ENCODE measurements at places on chromosomes 2 and 18.

DNA sequence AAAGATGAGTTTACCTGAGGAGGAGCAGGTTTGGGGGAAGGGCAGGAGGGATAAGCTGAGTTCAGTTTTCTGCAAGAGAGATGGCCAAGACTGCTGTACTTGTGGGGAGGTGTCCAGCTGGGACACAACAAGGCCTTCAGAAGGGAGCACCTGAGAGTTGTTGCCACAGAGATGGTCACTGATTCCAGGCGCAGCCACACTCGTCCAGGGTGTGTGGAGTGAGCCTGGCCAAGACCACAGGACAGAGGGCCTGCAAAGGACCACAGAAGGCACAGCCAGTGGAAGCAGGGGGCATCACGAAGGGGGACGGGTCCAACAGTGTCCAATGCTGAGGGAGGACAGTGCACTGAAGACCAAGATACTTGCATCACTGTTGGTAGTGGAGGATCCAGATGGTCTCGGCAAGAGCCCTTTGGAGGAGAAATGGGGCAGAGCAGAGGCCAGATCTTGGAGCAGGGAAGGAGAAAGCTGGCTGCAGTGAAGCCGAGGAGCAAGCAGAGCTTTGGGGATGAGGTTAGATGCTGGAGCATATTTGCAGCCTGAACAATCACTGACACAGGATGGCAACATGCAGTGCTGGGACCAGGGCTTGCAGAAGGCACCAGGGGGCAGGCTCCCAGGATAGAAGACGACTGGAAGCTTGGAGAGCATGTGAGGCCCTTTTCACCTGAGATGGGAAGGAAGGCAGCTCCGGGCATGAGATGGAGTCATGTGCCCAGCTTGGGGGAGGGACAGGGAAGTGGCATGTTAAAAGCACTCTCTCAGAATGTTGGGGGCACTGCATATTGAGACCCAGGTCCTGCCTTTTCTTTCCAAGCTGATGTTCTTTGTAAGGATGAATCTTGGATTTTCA, 214.0 kb downstream of the CYP26B1 start:
- no peak for DNase-seq

GRCh38 chr18:55354795-55355194, 233.2 kb downstream of the TCF4 start:
- no peak for DNase-seq

GRCh38 chr2:26850505-26850904, 2.6 kb downstream of the DPYSL5 start:
- DNase-seq: no peak

GRCh38 chr2:150697596-150697995, 210.1 kb upstream of the RND3 start:
- DNase-seq: no peak

- no peak for DNase-seq
Measured at GRCh38 chr2:9552219-9553178, 3.1 kb downstream of the ADAM17 start.

GRCh38 chr2:142188562-142188961, 57.7 kb upstream of the LRP1B start:
- DNase-seq: no peak

- DNase-seq: no peak
Measured at GRCh38 chr18:48073211-48073930, 142.9 kb upstream of the SMAD2 start.

- no peak for DNase-seq
Measured at GRCh38 chr2:12178289-12179080, 432.1 kb downstream of the LPIN1 start.

- DNase-seq: no peak
Measured at GRCh38 chr2:108586116-108586515, 51.8 kb downstream of the LIMS1 start.

- no peak for DNase-seq
Measured at GRCh38 chr2:218271487-218271797, 1.1 kb downstream of the PNKD start.

DNA sequence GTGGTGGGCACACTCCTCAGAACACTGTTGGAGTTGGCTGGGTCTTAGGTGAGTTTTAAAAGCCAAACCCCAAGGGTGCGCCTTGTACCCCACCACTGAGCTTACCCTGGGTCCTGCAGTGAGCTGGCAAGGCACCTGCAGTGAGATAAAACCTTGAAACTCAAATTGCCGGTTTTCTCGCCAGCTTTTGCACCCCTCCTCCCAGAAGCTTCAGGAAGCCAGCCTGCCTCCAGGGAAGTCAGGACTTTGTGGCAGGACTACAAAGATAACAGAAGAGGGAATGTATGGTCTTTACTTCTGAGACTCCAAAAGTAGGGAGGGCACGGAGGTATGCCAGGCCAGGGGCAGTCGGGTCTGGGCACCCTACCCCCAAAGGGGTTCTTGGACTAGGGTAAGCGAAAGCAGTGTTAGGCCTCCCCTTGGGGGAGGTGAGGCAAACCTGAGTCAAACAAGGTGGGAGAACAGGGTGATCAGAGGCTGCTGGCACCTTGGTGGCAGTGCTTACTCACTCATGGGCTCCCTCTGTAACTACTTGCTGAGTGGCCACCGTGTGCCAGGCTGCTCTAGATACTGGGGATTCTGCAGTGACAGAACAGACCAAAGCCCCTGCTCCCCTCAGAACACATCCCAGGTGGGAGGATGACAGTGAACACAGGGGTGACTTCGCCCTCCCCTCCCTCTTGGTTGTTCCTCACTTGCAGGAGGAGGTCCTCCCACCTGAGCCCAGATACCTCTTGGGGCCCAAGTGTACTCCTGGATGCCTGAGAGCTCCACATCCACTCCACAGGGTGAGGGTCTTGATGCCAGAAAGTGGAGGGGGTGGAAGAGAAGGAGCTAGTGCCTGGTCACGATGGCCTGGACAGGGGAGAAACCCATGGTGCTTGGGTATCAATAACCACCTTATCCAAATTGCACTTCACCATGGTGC, 69.3 kb upstream of the RGPD5 start:
- DNase-seq: no peak

DNA sequence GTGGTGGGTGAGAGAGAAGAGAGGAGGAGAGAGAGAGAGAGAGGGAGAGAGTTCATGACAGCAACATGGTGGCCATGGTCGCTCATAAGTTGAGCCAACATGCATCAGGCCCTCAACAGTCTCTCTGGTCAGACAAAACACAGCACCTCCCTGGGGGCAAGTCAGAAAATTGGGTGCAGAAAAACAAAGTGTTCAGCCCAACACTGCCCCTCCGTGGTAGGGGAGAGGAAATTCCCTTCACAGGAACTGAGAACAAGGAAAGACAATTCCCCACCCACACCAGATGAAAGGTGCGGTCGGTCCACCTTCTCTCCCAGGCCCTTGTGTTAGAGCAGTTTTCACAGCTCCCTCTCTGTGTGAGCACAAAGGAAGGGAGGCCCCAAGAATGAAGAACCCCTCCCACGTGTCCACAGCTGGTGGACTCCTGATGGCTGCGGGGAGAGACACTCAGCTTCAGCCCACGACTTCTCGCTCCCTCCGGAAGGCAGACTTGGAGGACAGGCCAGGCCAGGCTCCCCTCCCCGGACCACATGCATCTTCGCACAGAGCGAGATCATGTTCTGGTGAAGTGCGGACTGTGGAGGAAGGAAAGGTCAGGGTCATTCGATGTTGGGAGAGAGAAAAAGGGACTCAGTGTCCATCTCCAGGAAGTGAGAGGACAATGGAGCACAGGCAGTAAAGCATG, 181.7 kb downstream of the ANAPC1 start:
- no peak for DNase-seq

DNA sequence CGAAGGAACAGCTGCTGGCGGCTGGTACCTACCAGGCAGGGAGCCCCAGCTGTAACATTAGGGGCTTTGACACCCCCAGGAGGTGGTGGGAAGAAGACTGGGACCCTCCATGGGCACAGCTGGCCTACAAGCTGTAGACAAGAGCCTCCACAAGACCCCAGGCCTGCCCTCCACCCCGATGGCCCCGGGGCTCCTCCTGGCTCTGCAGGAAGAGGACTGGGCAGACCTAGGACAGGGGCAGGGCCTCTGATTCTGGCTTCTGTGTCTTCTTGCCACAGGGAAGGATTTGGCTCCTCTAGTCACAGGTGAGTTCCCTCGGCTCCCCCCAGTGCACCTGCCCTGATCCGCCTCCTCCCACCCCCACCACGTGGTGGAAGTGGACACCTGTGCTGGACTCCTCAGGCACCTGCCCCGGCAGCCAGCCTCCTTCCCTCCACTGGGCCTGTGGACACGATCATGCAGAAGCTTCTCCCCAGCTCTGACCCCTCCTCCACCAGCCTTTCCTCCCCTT, 53.4 kb upstream of the ODC1 start:
- DNase-seq: no peak

- DNase-seq: no peak
Measured at GRCh38 chr2:114008720-114009119, 118.8 kb downstream of the ACTR3 start.

DNA sequence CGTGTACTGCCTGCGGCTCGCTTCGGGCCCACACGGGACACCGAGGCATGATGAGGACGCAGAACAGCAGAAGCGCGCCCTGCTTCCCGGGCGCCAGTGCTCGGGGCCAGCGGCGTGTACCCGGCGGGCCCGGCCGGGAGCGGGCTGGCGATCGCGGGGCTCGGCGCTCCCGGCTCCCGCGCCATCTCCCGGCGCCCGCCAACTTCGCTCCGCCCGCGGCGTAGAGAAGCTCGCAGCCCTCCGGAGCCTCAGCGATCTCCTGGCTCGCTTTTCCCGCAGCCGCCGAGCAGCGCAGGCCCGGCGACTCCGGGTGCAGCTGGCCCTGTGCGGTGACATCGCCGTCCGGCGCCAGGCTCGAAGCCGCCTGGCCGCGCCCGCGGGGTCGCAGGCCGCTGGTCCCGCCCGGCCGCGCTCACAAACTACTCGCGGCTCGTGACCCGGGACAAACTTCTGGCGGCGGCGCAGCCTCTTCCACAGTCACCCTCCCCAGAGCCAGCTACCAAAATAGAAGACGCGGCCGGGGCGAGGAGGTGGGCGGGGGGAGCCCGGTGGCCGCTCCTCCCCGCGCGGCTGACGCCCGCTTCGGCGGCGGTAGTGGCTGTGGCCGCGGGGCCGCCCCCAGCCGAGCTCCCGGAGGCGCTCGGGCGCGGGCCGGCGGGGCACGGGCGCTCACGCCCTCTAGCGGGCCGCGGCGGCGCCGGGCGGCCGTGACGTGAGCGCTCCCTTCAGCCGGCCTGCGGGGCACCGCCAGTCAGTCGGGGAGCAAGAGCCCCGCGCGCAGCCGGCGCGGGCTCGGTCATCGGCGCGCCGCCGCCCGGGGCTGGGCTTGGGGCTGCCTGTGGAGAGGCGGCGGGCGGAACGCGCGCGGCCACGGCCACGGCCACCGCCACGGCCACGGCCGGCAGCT, at the start of gene PTPRM:
Gene PTPRM (plus strand): TSS at position 750 of the 907 bp plus-strand sequence. CDS start 503 bp downstream, outside the sequence.
- DNase-seq: no peak

- DNase-seq: no peak
Measured at GRCh38 chr2:58870704-58871103, 629.6 kb upstream of the FANCL start.

DNA sequence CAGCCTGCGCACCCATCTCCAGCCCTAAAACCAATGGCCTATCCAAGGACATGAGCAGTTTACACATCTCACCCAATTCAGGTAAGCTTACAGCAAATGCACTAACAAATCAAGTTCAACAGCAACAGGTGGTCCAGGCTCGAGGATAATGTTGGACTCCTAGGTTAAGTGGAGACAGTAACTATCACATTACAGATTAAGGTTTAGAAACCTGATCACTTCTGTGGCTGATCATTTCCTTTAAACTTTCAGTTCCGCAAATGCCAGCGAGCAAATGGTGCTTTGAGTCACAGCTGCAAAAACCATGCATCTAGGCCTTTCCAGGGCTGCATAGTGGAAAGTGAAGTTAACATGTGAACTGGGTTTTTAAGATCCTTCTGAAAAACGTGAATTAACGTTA, 259.4 kb downstream of the GBX2 start:
- DNase-seq: no peak

DNA sequence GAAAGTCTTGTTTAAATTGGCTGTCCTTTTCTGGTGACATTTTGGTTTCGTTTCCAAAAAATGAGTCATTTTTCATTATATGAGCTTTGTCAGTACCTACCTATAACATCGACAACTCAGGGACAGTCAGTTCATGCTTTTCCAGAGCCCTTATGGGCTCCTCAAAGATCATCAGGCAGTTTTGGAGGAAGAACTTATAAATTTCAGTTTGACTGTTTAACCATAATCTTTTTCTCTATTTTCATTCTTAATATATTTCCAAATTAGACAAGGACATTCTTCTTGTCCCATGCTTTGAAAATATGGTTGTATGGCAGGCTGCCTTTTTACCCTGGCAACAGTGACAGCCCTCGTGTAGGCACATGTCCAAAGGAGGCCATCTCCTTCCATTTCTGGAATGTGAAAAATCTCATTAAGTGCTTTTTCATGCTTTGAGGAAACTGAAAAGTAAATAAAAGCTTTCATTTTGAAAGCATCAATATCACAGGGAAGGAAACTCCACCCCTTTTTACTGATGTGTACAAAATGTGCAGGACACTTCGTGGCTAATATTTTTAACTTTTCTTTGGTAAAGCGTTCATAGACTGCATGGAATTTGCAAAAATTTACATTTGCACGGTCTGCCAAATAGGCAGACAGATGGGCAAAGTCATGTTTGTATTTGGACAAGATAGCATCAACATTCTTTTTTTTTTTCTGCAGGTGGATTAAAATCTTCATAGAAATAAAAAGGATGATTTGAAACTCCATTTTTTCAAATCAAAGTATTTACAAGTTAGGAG, 7.2 kb upstream of the PROC start:
- DNase-seq: no peak

GRCh38 chr2:178386986-178387597, 63.9 kb downstream of the PRKRA start:
- DNase-seq: no peak

DNA sequence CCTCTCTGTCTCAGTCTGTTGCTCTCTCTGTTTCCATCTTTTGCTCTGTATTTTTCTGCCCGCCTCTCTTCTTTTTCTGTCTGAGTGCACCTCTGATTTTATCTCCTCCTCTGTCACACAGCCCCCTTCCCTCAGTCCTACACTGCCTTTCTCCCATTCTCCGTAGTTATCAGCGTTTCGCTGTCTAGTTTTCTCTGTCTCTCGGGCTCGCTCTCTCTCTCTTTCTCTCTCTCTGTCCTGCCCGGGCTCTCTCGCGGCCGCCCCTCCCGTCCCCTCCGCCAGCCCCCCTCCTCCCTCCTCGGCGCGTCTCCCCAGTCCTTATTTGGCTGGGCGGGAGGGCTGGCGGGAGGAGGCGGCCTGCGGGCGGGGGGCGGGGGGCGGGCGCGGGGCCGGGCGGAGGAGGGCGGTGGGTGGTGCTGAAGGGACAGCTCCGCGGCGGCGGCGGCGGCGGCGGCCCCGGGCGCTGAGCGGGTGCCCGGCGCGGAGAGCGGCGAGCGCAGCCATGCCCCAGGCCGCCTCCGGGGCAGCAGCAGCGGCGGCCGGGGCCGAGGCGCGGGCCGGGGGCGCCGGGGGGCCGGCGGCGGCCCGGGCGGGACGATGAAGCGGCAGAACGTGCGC, at the start of gene KCNK3:
Gene KCNK3 (plus strand): TSS at position 444 of the 618 bp plus-strand sequence. CDS start 154 bp downstream, at position 598.
- DNase-seq: no peak

DNA sequence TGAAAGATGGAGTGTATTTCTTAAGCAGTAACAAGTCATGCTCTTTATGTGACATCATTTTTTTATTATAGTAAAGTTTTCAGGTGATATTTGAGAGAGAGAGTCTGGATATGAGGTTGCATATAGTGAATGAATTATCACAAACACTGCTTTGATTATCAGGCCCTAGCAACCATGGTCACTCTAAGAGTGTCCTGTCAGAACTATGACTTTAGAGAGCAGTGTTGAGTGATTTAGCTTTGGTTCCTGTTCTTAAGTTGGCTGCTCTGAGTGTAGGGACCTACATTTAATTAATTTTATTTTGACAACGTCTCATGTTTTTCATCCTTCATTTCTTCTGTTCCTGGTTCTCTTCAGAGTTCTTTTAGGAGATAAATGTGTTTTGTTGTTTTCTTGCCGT, 275.5 kb downstream of the KCNJ3 start:
- no peak for DNase-seq

Data from activated CD8-positive, alpha-beta memory T cell treated with anti-CD3 and anti-CD28 coated beads for 1 hour (primary cell).